ENCODE measurements at places on chromosomes 16 and 17.

DNA sequence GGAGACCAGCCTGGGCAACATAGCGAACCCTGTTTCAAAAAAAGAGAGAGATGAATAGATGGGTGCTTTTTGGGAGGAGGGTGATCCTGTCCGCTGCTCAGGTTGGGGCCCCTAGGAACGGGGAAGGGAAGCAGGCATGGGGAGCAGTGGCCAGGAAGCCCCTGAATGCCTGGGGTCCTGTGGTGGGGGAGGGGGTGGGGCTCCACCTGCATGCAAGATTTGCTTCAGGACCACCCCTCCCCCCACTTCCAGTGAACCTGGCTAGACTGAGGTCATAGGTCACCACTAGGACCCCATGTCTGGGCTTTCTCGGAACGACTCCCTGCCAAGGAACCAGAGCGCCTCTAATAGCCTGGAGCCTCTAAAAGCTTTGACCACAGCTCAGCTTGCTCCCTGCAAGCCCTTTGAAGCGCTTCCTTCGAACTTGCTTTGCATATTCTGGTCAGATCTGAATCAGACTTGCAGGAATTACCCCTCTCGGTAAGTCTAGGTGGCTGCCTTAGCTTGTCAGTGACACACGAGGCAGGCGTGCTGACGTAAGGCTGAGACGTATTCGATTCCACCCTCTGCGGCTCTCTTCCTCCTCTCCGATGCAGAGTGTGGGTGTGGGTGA is 3.7 kb downstream of the SOCS3 start:
- peak; percentile 78 for DNase-seq

DNA sequence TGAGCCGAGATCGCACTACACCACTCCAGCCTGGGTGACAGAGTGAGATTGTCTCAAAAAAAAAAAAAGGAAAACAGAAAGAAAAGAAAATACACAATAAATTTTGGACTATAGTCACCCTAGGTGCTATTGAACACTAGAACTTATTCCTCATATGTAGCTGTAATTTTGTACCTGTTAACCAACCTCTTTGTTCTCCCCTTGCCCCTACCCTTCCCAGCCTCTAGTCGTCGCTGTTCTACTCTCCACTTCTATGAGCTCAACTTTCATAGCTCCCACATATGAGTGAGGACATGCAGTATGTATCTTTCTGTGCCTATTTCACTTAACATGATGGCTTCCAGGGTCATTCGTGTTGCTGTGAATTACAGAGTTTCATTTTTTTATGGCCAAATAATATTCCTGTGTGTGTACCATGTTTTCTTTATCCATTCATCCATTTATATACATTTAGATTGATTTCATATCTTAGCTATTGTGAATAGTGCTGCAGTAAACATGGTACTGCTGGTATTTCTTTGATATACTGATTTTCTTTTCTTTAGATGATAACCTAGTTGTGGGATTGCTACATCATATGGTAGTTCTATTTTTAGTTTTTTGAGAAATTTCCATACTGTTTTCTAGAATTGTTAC is 28.3 kb downstream of the VPS35L start:
- no peak for DNase-seq

DNA sequence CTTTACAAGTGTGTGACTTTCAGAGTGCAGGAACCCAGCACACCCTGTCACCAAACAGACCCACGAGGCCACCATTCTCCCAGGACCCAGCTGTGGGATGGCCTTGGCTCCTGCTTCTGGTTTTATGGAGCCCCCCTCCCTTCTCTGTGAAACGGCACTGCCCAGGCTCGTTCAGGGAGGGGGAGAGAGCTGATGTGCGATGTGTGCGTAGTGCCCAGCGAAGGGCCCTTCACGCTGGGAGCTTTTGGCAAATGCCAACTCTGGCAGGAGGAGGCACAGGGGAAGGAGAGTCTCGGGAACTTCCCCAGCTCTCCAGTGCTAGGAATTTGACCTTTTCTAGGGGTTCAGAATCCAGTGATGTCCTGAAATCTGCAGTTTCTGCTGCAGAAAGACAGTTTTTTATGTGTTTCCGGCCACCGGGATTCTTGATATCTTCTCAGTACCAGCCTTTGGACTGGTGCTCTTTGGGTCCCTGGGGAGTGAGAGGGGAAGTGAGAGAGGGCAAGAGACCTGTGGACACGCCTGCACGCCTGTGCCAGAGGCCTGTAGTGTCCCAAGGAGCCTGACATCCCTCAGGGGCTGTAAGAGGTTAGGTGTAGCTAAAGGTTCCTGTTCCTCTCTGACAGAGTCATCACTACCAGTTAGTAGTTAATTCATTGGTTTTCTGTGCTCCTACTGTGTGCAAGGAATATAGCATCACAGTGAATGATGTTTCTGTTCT is 45.1 kb downstream of the CMIP start:
- no peak for DNase-seq

DNA sequence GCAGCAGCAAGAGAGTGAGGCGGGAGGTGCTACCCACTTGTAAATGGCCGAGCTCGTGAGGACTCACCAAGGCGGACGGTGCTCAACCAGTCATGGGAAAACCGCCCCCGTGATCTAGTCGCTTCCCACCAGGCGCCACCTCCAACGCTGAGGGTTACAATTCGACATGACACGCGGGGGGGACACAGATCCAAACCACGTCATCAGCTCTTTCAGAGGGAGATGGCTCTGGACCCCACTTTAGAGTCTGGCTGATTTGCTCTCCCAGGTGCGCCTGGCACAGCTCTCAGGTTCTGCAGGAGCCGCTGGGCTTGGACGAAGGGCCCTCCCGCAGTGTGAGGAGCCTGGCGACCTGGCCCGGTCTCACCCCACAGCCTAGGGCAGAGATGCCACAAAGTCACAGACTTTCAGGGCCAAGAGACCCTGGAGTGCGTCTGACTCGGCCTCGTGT is 21.1 kb upstream of the DOC2B start:
- DNase-seq, result no peak

GRCh38 chr17:28537219-28537610 is 15.2 kb downstream of the UNC119 start:
- no peak for DNase-seq

- DNase-seq, result no peak
Observed at GRCh38 chr17:55845385-55845784, 94.5 kb downstream of the PCTP start.

DNA sequence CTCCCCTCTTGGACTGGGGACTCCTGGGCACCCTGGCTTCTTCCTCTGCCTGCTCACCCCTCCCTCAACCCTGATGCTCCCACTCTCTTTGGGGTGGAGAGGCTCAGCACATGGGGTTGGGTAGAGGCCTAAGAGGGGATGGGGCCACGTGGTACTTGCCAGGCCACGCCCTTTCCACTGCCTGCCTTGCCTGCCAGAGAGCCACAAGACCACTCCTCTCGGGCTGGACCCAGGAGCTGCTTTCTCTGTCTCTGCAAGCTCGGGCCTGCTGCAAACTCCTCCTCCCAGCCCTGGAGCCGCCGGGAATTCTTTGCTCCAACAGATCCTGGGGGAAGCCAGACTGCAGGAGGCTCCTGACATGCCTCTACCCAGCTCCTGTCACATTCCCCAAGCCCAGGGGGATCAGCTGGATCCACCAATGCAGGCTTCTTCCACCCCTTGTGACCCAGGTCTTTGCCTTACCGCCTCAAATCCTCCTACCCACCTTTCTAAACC is 11.8 kb downstream of the DLX4 start:
- DNase-seq, result no peak

DNA sequence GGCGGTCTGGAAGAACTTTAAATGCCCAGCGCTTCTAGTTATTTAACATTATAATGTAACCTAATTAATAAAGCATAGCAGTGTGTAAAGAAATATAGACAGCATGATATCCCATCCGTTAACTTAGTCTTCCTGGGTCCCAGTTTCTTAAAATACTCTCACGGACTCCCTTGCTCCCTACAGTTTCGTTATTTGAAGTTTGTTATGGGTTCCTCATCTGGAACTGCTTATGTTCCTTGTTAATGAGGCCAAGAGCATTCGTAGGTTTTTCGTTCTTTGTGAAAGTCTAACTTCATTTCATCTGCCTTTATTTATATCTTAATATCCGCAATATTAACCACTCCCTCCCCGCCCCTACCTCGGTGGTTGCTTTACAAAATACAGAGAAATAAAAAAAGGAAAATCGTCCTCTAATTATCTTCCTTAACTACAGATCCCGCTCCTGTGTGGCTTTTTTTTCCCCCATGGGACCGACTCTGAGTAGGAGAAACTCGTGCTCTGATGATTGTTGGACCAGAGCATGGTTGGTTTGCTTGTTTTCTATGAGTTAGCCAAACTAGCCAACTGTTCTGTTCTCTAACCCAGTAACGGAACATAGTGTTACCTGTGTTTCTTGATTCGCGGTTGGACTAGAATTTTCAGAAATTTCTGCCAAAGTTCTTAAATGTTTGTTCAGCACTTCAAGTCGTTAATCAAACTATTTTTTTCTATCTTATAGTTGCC is 863 bp downstream of the ADPRM start:
- no peak for DNase-seq

- no peak for DNase-seq
Observed at GRCh38 chr17:79792984-79793923, 3.6 kb downstream of the CBX8 start.

DNA sequence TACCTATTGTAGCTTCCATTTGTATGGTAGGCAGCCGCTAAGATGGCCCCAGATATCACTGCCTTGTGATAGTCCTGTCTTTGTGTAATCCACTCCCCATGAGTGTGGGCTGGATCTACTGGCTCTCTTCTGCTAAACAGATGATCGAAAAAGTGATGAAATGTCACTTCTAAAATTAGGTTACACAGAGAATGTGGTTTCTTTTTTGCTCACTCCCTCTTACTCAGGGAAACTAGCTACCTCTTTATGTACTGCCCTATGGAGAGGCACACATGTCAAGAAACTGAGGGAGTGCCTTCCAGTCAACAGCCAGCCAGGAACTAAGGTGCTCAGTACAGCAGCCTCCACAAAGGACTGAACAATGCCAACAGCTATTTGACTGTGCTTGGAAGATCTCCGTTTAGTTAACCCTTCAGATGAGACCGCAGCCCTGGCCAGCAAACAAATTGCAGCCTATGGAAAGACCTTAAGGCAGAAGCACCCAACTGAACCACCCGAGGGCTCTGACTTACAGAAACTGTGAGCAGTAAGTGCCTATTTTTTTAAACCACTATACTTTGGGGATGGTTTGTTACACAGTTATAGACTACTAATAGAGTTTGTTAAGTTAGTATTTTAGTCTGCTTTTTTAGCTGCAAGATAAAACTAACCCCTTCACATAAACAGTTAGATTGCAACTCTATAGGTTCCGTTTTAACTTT is 113.2 kb upstream of the MAF start:
- DNase-seq, result no peak

DNA sequence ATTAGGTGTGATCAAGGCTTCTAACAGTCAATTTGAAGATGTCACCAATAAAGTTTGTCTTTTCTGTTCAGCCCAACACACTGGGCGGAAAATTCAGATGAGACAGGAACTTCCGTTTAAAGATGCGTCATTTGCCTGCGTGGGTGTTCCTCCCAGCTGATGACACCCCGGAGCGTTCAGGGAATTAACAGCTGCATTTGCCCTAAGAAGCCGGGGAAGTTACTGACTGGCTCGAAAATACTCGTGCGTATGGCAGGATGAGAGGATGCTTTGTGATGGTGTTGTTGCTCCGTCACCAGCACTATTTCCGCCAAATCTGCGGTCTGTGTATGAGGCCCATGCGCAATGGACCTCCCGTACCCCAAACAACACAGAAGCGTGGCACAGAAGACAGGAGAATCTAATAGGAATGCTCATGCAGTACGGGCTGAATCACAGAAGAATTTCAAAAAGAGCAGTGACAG is 11.9 kb upstream of the PVALEF start:
- DNase-seq, result no peak

DNA sequence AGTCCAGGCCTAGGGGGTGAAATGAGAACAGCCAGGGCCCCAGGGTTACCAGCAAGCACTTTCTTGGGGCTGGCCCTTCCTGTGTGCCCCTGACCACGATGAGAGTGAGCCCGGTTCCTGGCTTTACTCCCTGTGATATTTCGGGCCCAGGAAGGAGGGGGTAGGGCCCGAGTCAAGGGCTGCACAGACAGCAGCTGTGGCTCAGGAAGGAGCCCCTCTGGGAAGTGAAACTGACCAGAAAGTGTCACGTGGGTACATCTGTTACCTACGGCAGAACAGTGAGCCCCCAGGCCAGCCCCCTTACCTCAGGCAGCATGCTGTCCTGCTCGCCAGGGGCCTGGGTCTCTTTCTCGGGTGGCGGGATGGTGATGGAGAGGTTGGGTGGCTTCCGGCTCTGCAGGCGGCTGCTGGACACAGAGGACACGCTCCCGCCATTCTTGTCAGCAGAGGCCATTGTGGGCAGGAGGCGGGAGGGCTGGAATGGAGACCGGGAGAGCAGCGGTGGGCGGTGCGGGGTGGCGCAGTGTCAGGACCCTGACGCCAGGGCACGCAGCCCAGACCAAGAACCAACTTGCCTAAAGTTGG is 13.8 kb downstream of the AANAT start:
- no peak for DNase-seq

DNA sequence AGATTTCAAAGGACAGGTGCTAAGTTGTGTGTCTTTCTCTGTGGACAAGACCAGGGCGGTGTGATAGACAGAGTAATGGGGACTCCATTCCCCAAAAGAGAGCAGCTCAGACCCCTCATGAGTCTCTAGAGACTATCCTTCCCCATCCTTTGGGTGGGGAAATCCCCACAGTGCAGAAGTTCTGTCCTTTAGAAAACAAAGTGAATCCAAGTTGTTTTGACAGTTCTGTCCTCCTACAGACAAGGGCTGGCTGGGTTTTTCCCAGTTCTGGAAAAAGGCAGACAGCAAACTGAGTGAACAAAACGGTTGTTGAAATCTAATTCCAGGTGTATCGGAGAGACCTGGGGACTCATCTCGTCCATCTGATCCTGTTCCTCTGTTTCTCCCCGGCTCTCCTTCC is 11.0 kb upstream of the HAS3 start:
- DNase-seq, result no peak

DNA sequence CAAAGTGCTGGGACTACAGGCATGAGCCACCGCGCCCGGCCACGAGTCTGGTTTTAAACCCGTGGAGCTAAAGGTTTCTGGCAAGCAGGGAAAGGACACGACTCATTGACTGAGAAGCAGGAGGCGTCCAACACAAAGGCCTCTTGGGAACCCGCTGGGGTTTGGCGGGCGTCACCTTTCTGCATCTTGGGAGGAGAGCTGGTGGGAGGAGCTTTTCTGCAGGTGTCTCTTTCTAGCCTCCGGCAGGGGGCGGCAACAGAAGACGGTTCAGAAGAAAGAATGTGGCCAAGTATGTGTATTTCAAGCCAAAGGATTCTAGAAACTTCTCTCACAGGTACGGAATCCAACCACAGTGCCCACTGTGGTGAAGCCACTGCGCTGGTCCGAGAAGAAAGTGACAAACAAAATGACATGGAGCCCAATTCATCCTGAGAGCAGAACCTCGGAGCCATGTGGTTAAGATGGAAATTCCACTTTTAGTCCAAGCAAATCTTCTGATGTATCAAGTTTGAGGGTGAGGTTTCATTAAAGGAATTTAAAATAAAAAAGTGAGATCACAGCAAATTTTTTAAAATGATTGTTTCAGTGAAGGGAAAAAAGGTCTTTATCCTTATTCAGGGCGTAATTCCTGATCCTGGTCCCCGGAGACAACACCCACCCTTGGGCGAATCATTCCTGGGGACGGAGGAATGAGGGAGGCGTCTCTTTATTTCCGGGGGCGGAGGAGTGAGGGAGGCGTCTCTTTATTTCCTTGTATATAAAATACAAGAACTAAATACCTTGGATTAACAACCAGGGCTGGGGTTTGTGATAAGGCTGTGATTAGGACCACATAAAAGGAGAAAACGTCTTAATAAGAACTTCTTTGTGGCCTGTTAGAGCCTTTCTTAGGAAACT is 97.6 kb downstream of the MRM3 start:
- DNase-seq, result peak; percentile 52

- DNase-seq, result no peak
Observed at GRCh38 chr17:38591759-38592241, 14.0 kb downstream of the SRCIN1 start.

All from activated effector memory CD4-positive, alpha-beta T cell treated with Interleukin-2 at 50 U/mL for 16 hours (primary cell).